ENCODE measurements at places on chromosomes 7 and 10.

DNA sequence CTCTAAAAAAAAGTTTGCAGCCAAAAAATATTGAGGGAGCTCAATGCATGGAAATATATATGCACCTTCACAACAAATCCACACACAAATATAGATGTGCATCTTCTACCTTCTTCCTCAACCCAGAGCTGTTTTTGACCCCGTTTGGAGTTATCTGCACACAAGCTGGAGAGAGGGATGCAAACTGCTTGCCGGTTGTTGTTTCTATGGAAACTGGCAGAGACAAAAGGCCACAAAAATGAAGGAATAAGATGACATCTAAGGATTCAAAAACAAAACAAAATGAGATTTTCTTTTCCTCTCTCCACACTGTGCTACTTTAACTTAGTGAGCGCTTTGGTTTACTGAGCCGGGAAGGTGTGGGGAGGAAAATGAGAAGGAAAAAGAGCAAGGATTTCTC lies 210.2 kb upstream of the AGK start:
- DNase-seq = no peak

DNA sequence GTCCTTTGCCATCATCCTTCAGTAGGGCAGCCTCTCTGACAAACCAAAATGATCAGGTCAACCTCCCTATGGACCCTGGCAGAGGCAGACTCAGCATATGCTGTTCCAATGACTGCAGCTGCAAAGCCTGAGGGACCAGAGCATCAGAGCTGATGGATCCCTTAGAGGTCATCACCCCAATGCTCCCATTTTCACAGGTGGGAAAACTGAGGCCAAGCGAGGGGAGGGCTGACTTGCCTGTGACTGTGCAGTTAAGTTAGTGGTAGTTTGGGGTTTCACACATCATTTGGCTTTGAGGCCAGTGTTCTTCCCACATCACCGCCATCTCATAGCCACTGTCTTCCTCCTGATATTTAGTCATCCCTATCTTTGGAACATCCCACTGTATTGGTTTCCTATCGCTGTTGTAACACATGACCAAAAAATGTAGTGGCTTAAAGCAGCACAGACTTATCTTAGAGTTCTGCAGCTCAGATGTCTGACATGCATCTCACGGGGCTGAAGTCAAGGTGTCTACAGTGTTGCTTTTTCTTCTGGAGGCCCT lies 69.3 kb upstream of the PDZD8 start:
- DNase-seq = no peak

- DNase-seq = no peak
Measured at GRCh38 chr7:40879941-40880543, 745.2 kb downstream of the SUGCT start.

DNA sequence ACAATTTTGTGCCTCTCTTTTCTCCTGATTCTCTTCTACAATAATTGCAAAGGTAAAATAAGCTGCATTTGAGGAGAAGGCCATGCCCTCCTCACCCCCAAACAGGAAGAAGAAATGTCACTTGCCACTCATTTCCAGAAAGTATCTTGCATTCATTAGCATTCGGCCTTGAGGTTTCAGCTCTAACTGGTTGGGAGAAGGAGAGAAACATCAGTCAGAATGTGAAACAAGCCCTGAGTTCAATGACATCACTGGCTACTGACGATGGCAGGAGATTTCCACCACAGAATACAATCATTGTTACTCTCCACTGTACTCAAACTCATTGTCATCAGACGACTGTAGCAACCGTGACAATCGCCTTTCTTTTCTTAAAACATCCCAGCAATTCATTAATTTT lies 72.8 kb downstream of the PRKCQ start:
- DNase-seq = no peak

GRCh38 chr7:80453699-80454340 lies 58.0 kb downstream of the GNAT3 start:
- no peak for DNase-seq

DNA sequence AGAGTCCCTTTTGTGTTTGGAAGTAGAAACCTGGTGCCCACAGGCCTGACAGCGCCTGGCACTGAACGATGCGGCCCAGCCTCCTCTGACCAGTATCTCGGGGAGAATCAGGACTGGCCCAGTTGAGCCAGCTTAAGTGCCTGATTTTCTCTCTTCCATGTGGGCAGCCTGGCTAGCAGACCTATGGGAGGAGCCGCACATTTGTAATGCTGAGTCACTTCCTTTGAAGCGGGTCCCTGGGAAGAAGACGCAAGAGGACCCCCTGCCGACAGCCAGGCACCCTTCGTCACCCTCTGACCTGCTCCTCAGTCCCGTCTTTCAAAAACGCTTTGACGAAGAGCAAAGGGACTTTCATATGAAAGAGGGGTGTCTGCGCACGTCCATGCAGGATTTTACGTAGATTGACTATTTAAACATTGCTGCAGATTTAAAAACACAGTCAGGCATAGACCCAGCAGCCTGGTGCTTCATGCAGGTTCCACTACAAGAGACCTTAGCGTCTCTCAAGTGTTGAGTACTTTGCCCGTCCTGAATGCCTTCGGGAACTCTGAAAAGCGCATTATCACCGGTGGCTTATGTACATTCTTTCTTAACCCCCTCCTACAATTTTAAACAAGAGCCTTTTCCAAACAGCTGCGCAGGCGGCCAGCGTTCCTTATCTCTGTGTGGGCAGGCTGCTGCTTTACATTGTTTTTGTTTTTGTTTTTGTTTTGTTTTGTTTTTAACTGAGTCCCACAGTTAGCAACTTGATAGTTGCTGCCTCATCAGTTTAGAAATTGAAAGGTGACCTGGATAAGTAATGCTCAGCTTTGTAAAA lies 36.5 kb upstream of the AP5Z1 start:
- no peak for DNase-seq

DNA sequence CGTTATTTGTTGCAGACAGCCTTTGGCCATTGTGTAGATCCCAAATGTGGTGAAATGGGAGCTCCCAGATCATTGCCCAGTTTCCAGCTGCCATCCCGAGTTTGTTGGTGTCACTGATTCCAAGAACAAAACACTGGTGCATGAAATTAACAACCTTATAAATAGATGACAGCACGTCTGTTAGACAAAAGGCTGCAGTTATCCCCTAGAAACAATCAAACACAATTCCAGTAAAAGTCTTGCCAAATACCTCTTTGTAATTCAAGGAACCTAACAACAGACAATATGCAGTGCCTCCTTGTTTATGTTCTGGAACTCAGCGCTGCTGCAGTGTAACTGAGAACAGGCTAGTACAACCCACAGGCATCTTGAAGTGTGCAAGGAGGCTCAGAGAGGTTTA lies 404.5 kb downstream of the PAXIP1 start:
- DNase-seq = no peak

GRCh38 chr7:135536150-135536549 lies 21.6 kb upstream of the NUP205 start:
- no peak for DNase-seq

DNA sequence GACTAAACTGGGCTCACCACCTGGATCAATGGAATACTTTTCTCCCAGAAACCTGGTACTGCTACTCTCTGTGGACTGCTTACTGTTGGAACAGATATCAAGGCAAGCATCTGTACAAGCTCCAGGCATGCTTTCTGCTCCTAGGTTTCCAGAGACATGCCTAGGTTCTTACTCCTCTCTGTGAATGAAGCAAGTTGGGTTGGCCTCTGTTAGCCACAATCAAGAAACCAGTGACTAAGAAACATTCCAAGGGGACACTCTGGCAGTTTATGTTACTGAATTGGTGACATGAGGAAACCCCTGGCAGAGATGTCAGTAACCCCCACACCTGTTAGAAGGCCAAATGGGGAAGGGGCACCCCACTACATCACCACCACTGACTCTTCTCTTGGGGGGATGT lies 121.9 kb downstream of the GFRA1 start:
- DNase-seq = no peak

GRCh38 chr10:62076891-62077290 lies 175.4 kb downstream of the ARID5B start:
- DNase-seq = no peak

- no peak for DNase-seq
Measured at GRCh38 chr10:77699080-77699645, 61.6 kb upstream of the KCNMA1 start.

- no peak for DNase-seq
Measured at GRCh38 chr10:22500656-22501340, 155.5 kb downstream of the SPAG6 start.

DNA sequence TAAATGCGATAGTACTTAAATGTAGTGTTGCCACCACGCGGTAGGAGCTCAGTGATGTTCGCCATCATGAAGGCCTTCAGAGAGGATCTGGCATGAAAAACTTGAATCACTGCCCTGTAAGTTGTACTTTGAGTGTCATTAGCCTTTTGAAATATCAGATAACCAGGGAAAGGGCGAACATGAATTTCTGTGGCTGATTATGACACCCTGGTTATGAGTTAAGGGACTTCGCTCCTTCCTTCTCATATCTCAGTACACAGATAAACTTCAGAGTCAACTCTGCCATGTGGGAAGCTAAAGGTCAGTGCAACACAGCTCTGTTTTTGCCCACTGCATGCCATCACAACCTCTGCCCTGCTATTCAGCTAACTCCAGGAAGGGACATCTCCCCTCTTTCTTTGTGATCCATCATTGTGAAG lies 8.9 kb upstream of the ACSL5 start:
- no peak for DNase-seq

GRCh38 chr10:59694936-59695335 lies 14.7 kb downstream of the SLC16A9 start:
- DNase-seq = no peak

DNA sequence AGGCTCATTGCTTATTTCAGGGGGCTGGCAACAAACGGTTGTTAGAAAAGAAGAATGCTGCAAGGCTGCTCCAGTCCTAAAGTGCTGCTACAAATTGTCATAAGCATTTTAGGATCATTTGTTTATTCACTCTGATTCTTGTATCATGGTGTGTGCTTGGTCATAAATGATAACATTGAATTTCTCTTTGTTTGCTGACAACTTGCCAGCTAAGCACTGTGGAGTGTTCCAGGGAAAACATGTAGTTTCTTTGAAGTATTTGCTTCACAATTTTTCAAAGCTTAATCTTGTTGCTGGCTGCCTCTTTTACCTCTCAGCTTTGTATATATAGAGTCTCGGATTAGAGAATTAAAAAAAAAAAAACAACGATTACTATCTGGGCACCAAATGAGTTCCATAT lies 263.0 kb downstream of the PHF14 start:
- DNase-seq = no peak

- no peak for DNase-seq
Measured at GRCh38 chr7:2833083-2833910, 10.8 kb downstream of the GNA12 start.

DNA sequence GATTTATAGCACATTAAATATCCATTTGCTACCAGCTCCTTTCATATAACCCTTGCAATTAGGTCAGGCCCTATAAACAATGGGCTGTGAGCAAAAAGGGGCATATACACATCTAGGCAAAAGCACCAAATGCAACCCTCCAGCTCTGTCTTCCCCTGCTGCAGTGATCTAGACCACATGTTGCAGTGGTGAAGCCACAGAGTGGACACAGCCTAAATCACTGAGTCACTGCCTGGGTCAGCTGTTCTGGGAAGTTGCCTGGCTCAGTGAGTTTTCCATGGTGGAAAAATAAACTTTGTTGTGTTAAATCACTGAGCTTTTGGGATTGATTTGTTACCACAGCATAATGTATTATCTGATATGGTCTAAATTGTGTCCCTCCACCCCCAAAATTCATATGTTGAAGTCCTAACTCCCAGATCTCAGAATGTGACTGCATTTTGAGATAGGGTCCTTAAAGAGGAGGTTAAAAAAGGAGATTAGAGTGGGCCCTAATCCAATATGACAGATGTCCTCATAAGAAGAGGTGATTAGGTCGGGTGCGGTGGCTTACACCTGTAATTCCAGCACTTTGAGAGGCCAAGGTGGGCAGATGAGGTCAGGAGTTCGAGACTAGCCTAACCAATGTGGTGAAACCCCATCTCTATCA lies 70.4 kb downstream of the ZFAND4 start:
- no peak for DNase-seq

DNA sequence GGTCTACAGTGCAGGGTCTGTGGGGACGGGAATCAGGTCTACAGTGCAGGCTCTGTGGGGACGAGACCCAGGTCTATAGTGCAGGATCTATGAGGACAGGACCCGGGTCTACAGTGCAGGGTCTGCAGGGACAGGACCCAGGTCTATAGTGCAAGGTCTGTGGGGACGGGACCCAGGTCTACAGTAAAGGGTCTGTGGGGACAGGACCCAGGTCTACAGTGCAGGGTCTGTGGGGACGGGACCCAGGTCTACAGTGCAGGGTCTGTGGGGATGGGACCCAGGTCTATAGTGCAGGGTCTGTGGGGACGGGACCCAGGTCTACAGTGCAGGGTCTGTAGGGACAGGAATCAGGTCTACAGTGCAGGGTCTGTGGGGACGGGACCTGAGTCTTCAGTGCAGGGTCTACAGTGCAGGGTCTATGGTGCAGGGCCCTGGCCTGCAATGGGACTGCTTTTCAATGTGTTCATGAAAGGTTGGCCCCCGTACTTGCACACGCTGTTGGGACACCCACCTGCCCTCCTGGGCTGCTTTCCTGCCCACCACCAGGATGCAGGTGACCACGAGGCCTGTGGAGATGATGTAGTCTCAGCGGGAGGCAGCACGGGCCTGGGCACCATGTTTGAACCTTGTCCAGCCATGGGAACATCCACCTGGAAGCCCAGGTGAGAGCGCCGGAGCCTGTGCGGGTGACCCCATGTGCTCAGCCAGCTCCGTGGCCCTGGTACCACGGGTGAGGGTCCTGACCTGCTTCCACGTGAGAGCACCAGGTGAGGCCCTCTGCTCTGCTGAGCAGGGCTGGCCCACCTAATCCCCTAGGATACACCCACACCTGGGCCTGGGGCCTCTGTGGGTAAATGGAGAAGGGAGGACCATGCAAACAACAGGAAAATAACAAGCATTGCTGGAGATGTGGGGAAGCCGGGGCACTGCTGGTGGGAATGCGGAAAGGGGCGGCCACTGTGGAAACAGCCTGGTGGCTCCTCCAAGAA lies 91.4 kb upstream of the DIP2C start:
- DNase-seq = no peak

GRCh38 chr10:61642150-61642571 lies 20.6 kb upstream of the CABCOCO1 start:
- no peak for DNase-seq

GRCh38 chr7:27263781-27264180 lies 21.2 kb downstream of the EVX1 start:
- no peak for DNase-seq

GRCh38 chr10:104303594-104304355 lies 34.5 kb downstream of the ITPRIP start:
- no peak for DNase-seq

GRCh38 chr7:64733550-64734240 lies 60.5 kb upstream of the ZNF138 start:
- DNase-seq = no peak

GRCh38 chr7:85172530-85172941 lies 14.3 kb downstream of the SEMA3D start:
- no peak for DNase-seq

GRCh38 chr10:43350156-43350555 lies 21.3 kb upstream of the FXYD4 start:
- DNase-seq = no peak

DNA sequence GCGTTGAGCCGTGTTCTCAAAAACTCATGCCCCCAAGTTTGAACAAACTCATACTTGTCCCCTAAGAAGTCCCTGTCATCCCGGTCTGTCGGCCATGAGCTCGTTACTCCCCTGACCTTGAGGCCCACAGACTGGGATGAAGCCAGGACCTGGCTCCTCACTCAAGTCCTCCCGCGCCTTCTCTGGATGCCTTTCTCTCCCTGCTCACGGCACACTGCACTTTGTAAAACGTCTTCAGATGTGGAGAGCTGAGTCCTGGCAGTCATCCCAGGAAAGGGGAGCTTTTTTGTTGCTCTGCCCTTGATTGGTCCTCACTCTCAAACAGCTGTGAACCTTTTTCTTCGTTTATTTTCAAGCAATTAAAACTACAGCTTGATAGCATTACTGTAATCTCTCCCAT lies 110.8 kb downstream of the JAZF1 start:
- DNase-seq = no peak

Data from activated T-helper 1 cell treated with Interleukin-2 at 50 U/mL for 16 hours (primary cell).